ENCODE measurements at places on chromosomes 1 and 21. TPM values are rescaled to one million over a fixed set of nuclear protein-coding genes. Genes with fewer than 3 reads are reported as not detected.

Gene SPRR2G
- not detected for total RNA-seq

Gene ETV3
- total RNA-seq, result 28.8 TPM

Gene CD5L
- not detected for total RNA-seq

DNA sequence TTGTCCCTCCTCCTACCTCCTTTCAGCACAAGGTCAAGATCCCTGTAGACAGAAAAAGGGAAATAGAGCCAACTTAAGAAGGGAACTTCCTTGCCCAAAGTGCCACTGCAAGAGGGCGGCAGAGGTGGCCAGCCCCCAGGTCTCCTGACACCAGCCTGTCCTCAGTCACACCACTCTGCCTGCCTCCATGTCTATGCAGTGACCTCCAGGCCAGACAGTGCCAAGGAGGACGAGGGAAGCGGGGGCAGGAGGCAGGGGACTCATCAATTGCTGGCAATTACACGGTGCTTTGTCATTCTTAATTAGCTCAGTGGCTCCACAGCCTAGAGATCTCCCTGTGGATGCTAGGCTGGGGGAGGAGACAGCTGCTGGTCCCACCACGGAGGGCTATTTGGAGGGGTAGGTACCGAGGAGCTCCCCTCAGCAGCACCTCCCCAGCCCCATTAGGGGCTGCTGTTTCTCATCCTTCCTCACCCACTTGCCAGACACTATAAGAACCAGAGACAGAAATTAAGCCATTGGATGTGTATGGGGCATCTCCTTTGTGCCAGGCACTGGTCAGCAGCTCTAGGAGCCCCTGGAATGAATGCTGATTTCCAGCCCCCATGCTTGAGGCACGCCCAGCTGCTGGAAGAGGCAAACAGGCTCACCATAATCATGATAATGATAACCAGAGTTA is 6.1 kb upstream of the LDLRAP1 start:
- no peak for DNase-seq

GRCh38 chr1:2472561-2473177 is 3.4 kb upstream of the PLCH2 start:
- DNase-seq, result no peak

- no peak for DNase-seq
Observed at GRCh38 chr1:82598337-82598736, 797.6 kb downstream of the ADGRL2 start.

DNA sequence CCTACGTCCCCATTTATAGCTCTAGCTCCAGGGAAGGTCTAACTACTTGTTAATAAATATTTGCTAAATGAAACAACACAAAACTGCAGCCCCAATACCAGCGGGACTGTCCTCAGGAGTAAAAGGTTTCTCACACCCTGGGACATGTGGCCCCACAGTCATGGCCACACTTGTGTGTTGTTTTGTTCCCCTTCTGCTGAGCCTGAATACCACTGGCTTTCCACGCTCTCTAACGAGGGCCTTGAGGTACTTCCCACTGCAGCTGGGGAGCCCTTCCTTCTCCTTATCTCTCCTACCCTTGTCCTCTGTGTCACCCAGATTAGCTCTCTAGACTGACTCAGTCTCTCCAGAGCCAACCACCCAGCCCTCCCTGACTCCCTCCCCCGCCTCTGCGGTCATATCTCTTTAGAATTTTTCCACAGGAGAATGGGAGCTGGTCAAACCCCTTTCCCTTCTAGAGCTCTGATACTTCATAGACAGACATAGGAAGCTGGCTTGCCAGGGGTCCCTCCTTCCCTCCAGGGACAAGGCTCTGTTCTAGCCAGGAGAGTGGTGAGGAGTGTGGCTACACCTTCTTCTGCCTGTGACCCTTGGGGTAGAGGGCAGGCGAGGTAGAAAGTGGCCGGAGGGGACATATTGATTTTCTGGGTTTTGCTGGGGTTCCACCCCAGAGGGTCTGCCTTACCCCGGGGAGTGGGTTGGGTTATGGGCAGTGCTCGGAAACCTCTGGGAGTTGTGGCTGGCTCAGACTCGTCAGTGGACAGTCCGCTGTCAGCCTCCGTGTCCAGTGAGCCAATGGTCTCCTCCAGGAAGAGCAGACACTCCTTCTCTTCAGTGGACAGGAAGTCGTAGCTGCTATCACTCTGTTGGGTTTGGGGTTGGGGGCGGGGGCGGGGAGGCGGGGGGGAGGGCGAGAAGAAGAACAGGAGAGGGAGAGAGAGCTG is 8.1 kb downstream of the C1orf116 start:
- DNase-seq, result no peak

Gene AK5
- not detected for total RNA-seq

Gene S100A13
- total RNA-seq, result 125 TPM

Gene PTBP2
- 25.1 TPM for total RNA-seq

GRCh38 chr1:6243993-6244392 is at the start of gene HES3:
Gene HES3 (plus strand): TSS chr1:6244179. CDS start chr1:6244366, 187 bp downstream.
- no peak for DNase-seq

- DNase-seq, result no peak
Observed at GRCh38 chr1:67041841-67042503, 12.0 kb downstream of the SLC35D1 start.

GRCh38 chr1:198701766-198702539 is 63.1 kb downstream of the PTPRC start:
- no peak for DNase-seq

- DNase-seq, result no peak
Observed at GRCh38 chr21:25457411-25457810, 149.9 kb downstream of the MRPL39 start.

Gene MROH7
- 9.7 TPM for total RNA-seq

- no peak for DNase-seq
Observed at GRCh38 chr1:66623812-66624211, 89.9 kb downstream of the SGIP1 start.

Gene KTI12
- total RNA-seq, result 7.1 TPM

GRCh38 chr1:235027862-235028250 is 100.8 kb downstream of the TOMM20 start:
- no peak for DNase-seq

DNA sequence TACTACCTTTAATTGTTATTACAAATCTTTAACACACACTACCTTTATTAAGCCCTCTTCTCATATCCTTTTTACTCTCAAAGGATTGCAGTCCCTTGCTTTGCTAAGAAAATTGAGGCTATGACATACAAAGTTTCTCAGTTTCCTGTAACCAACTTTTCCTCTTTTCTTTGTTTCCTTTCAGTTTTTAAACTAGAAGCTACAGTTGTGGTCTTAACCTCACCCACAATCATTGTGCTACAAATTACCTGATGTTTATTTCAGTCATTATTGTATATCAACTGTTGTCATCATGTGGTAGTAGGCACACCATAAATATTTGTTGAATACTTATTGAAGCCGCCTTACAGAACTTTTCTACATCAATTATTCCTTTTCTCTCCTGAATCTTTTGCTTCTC is 51.8 kb downstream of the SLAMF6 start:
- no peak for DNase-seq

DNA sequence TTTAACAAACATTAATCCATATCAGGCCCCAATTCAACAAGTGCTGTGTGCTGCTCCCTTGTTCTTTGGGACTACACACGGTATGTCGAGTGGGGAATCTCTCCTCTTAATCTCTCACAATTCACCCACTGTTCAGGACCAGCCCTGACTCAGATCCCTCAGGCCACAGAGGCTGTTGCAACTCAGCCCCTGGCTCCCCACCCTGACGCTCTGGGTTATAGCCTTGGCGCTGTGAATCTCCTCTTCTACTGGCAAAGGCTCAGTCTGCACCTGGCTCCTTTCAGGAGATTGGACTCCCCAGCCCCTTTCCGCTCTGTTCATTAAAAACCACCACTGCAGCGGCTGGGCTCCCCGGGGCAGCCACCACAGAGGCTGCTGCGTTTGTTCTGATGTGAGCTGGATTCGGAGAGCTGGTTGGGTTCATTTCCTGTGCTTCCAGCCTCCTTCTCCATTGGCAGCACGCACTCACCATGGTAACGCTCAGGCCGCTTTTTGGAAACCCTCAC is 13.0 kb downstream of the CAPN8 start:
- no peak for DNase-seq

DNA sequence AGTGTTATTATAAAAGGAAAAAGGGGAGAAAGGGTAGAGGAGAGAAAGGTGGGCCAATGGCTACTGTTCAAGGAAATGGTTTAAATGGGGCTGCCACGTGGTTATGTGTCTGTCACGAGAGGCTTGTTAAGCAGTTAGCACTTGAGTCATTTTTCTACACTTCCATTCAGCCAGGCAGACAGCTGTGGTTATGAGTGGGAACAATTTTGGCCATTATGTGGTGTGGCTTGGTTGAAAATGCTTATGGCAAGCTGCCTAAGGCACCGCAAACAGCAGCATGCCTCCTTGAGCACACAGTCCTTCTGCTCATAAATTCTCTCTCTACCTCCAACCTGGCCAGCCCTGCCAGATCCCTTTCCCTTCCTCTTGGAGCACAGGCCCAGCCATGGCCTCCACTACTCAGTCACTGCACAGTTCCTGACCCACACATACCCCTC is 3.2 kb upstream of the SRM start:
- no peak for DNase-seq

- no peak for DNase-seq
Observed at GRCh38 chr1:182507685-182508084, 57.7 kb downstream of the RGSL1 start.

GRCh38 chr1:41305576-41306363 is 55.5 kb upstream of the FOXO6 start:
- no peak for DNase-seq

- DNase-seq, result peak; percentile 64
Observed at GRCh38 chr1:67705735-67706453, 20.9 kb downstream of the GADD45A start.

- DNase-seq, result no peak
Observed at GRCh38 chr1:224959115-224959514, 29.6 kb downstream of the DNAH14 start.

GRCh38 chr1:209072481-209072880 is 511.0 kb upstream of the CAMK1G start:
- no peak for DNase-seq

- no peak for DNase-seq
Observed at GRCh38 chr1:11558871-11559590, 80.1 kb downstream of the DISP3 start.

GRCh38 chr1:219174460-219175211 is 958 bp downstream of the LYPLAL1 start:
- peak; percentile 31 for DNase-seq

DNA sequence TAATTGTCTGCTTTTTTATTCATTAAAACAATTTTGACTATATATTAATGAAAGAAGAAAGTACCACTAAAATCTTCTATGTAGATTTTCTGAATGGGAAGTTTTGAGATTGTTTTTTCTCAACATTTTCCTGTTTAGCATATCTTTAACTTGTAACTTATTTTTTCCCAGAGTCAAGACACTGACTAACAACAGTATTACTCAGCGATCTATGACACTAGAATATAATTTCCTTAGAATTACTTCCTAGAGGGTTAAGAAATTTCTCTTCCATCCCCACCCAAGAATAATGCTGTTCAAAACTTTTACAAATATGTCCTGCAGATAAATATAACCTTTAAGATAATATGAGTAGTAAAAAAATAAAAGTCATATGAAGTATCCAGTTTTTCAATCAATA is 218.2 kb upstream of the NR5A2 start:
- DNase-seq, result no peak

DNA sequence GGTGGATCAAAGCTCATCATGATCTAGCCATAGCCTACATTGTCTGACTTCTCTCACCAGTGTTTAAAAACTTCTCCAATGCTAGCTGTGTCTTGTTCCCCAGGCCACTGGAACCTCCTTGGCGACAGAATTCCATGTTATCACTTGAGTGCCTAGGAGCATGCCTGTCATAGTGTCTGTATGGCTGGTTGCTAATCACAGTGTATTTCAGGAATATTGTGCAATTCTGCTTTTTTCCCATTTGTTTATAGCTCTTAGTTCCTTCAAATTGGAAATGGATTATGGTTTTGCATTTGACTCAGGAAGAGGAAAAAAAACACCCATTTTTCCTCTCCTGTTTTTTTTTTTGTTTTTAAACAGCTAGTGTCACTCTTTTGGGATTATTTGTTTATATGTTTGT is 25.5 kb downstream of the ROR1 start:
- no peak for DNase-seq

- DNase-seq, result no peak
Observed at GRCh38 chr1:50615036-50615750, 191.9 kb upstream of the DMRTA2 start.

DNA sequence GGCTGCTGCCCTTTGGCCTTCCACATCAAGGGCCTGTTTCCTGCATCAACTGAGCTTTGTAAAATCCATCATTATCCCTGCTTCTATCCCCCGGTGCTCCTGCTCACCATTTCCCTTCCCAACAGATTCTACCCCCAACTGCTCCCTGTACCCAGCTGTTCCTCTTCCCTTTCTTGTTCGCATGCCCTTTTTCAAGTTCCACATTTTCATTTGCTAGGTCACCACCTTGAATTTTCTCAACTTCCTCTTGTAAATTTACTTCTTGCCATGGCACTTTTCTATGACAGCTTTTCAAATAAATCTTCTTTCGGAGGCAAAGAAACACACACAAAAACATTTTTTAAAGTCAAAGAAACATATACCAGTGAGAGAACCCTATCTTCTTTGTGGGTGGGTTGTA is 330.5 kb upstream of the ADGRL2 start:
- DNase-seq, result no peak

DNA sequence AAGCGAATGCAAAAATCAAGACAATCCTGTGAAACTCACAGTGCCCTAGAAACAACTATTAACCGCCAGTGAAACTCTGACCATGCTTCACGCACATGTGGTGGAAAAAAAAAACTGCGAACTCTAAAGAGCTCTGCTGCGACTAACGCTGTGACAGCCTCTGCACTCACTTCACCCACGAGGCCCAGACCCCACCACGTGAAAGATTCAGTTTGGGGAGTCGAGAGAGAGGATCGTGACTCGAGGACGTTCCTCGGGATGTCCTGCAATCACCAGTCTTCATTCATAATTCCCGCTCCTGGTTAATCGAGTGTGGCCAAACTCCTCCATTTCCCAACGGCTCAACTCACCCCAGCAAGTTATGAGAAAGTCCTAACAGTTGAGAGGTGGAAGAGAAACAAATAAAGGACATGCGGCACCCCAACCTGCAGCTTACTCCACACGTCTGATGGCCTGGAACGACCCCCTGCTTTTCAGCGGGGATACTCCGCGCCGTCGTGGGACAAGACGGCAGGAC is 1.1 kb downstream of the SERBP1 start:
- no peak for DNase-seq

- no peak for DNase-seq
Observed at GRCh38 chr1:230016159-230016558, 50.9 kb upstream of the GALNT2 start.

DNA sequence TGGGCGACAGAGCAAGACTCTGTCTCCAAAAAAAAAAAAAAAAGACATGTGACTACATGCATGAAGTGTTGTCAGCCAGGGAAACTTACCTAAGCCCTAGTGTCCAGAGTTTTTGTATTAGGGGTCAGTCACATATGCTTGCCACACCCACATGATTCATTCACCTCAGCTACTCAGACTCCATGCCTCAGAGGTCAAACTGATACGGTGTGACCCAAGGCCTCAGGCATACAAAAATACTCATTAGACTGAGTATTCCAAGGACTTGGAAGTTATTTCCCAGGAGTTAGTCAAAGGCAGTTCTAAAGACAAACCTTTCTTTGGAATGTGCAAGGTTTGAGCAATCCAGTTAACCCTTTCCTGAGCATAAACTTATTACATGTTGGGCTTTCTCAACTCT is 6.3 kb upstream of the TRIM33 start:
- no peak for DNase-seq

Gene NBPF4
- total RNA-seq, result not detected

Gene ZSWIM5
- total RNA-seq, result 10.0 TPM

Gene UTS2
- total RNA-seq, result not detected

Gene RNF186
- 0.59 TPM for total RNA-seq

Gene KLHDC8A
- total RNA-seq, result 177 TPM
